Lower lobe of right lung (tissue), 2 donors: ENCODE measurements at places on chromosomes 12 and 14. TPM values are rescaled to one million over a fixed set of nuclear protein-coding genes. Genes with fewer than 3 reads are reported as not detected.
A peak's percentile ranks its signal among the peaks of the same experiment; 100 is the strongest.

TOMM20L gene
- total RNA-seq, result not detected

DNA sequence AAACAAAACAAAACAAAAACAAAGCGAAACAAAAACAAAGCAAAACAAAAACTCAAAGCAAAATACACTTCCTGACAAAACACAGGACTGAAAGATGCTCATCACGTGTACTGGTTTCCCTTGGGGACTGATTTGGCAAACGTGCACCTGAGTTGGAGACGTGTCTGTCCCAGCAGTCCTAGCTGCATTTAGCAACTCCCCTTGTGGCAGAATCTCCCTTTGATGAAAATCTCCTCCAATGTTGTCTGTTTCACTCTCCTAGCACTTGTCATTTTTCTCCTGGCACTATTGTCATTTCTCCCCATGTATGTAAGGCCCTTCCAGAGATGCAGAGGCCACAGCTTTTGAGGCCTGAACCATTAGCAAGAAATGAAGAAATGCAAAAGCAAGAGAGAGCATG, 6.8 kb upstream of the SLC24A4 start:
- no peak for DNase-seq
- peaks cover 2% of the 10 kb centered on the region for H3K27me3 ChIP-seq
- H3K27ac ChIP-seq, result no peak overlapping the region
- no peak overlapping the region for H3K4me3 ChIP-seq
- no peaks in the 10 kb centered on the region for H3K4me1 ChIP-seq

DNA sequence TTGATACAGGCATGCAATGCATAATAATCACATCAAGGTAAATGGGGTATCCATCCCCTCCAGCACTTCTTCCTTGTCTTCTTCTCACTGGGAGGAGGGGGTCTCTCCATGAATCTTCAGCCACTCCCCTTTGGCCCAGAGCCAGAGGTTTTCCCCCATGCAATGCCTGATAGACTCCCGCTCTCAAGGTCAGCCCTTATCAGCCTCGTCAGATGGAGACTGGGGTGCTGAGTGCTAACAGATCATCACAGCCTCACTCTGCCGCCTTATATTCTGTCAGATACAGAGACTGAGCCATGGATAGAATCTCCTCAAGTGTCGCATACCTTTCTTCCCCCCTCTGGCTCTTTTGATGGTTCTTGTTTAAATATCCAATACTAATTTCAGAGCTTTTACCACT, 503.1 kb downstream of the AACS start:
- no peak overlapping the region for H3K27ac ChIP-seq
- H3K27me3 ChIP-seq, result no peaks in the 10 kb centered on the region

SLC39A5 gene
- not detected for total RNA-seq

- H3K4me3 ChIP-seq, result no peak overlapping the region
- peaks cover 28% of the 10 kb centered on the region for H3K4me1 ChIP-seq
- no peaks in the 10 kb centered on the region for H3K36me3 ChIP-seq
- H3K27ac ChIP-seq, result no peak overlapping the region
Measured at GRCh38 chr12:130917607-130918006, 36.1 kb upstream of the ADGRD1 start.

- no peak overlapping the region for H3K4me3 ChIP-seq
- no peaks in the 10 kb centered on the region for H3K36me3 ChIP-seq
- H3K4me1 ChIP-seq, result no peaks in the 10 kb centered on the region
- DNase-seq, result no peak
- no peaks in the 10 kb centered on the region for H3K27me3 ChIP-seq
Measured at GRCh38 chr12:69431591-69432222, 38.5 kb upstream of the FRS2 start.

DNA sequence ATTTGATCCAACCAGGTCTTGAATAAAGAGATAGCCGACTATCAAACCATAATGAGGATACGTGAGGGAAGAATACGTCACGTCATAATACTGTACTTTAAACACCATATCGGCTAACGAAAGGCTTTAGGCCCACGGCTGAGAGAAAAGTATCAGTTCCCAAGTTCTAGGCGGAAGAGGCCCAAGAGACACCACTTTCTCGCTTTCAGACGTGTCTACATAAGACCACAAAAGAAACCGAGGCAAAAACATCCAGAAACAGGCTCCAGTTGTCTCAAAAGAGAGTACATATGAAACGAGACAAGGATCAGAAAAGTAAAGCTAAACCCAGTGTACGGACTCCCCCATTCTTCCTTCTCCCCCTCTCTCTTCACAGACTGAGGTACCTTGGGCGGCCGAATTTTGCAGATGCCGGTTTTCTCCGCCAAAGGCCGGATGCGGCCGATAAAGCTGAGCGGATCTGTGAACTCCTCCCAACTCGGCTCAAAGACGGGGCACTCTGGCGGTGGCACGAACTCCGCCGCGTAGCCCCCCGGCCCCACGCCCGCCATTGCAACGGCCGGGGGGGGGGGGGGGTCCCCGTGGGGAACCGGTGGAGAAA, 479 bp downstream of the KDM5A start:
- H3K4me1 ChIP-seq, result peaks cover 44% of the 10 kb centered on the region
- H3K36me3 ChIP-seq, result peaks cover 21% of the 10 kb centered on the region
- H3K4me3 ChIP-seq, result peak overlapping the region; percentile 92
- DNase-seq, result peak; percentile 55
- peak overlapping the region; percentile 95 for H3K27ac ChIP-seq

DNA sequence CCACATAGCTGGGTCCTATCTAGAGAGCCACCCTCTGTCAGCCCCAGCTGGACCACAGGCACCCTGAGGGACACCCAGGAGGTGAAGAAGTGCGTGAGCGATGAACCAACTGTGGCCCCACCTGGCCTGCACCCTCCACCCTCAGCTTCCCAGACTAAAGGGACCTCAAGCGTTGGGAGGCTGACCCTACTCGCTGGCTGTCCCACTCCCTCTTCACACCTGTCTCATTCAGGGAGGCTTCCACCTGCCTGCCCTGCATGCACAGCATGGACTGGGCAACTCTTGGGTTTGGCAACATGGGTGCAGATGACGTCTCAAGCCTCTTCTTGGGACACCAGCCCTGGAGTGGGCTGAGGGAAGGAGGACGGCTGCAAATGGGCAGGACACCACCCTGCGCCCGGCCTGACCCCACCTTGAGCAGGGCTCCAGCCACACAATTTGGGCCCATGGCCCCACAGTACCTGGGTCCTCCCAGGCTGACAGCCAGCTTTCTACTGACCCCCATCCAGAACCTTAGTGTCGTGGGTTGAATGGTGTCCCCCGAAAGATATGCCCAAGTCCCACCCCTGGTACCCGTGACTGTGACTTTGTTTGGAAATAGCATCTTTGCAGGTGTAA, 2.1 kb downstream of the TMEM179 start:
- DNase-seq, result no peak
- no peak overlapping the region for H3K4me3 ChIP-seq
- peaks cover 77% of the 10 kb centered on the region for H3K27me3 ChIP-seq
- H3K27ac ChIP-seq, result no peak overlapping the region

MYF5 gene
- not detected for total RNA-seq

DNA sequence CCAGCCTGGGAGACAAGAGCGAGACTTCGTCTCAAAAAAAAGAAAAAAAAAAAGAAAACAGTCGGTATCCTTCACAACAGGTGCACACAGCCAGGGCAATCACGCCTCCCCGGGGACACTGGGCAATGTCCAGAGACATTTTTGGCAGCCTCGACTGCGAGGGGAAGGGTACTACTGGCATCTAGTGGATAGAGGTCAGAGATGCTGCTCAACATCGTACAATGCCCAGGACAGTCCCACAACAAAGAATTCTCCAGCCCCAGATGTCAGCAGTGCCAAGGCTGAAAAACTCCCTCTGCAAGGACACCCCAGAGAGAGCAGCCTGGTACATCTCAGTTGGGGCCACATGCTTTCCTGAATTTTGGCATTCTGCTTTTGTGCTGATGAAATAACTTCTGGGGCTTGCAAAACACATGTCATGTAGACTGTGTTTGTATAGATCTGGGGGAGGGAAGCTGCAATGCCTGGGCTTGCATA, 21.5 kb downstream of the ALDH2 start:
- no peak for DNase-seq
- peaks cover 22% of the 10 kb centered on the region for H3K4me1 ChIP-seq
- H3K36me3 ChIP-seq, result peaks cover 97% of the 10 kb centered on the region
- H3K27ac ChIP-seq, result no peak overlapping the region

GRCh38 chr12:74119811-74120362, 417.7 kb upstream of the ATXN7L3B start:
- no peak overlapping the region for H3K4me3 ChIP-seq
- no peaks in the 10 kb centered on the region for H3K4me1 ChIP-seq
- no peak for DNase-seq
- H3K27me3 ChIP-seq, result no peaks in the 10 kb centered on the region
- no peaks in the 10 kb centered on the region for H3K36me3 ChIP-seq

ISM2 gene
- not detected for total RNA-seq

GMPR2 gene
- total RNA-seq, result 72.3 TPM

GRCh38 chr14:74333909-74334308, 14.4 kb upstream of the VRTN start:
- no peaks in the 10 kb centered on the region for H3K36me3 ChIP-seq
- H3K4me3 ChIP-seq, result no peak overlapping the region
- DNase-seq, result no peak
- H3K27ac ChIP-seq, result no peak overlapping the region
- no peaks in the 10 kb centered on the region for H3K27me3 ChIP-seq

MMP17 gene
- total RNA-seq, result 2.5 TPM

DNA sequence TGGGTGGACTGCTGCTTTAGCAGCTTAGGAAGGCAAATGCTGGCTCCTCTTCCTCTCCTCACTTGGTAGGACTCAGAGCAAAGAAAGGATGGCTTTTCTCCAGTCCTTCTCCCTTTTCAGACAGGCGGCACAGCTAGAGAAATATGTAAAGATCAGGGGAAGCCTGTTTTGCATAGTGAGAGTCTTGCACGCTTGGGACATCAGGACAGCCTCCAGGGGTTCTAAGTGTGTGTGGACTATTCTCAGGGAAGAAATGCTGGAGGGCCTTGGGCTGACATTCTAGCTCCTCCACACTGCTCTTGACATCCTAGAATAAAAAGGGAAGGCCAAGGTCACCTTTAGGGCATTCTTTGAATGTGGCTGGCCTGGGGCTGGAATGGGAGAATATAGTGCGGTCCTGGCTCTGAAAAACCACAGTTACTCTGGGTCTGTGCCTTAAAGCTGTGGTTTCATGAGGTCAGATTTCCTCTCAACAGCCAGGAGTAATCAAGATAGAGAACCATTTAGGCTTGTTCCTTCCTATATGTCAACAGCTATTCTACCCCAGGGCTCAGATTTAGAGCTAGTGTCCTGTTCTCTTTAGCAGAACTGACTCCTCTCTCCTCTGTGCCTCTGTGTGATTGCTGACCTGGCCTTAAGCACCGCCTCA, 24.3 kb downstream of the CMA1 start:
- no peaks in the 10 kb centered on the region for H3K36me3 ChIP-seq

DNA sequence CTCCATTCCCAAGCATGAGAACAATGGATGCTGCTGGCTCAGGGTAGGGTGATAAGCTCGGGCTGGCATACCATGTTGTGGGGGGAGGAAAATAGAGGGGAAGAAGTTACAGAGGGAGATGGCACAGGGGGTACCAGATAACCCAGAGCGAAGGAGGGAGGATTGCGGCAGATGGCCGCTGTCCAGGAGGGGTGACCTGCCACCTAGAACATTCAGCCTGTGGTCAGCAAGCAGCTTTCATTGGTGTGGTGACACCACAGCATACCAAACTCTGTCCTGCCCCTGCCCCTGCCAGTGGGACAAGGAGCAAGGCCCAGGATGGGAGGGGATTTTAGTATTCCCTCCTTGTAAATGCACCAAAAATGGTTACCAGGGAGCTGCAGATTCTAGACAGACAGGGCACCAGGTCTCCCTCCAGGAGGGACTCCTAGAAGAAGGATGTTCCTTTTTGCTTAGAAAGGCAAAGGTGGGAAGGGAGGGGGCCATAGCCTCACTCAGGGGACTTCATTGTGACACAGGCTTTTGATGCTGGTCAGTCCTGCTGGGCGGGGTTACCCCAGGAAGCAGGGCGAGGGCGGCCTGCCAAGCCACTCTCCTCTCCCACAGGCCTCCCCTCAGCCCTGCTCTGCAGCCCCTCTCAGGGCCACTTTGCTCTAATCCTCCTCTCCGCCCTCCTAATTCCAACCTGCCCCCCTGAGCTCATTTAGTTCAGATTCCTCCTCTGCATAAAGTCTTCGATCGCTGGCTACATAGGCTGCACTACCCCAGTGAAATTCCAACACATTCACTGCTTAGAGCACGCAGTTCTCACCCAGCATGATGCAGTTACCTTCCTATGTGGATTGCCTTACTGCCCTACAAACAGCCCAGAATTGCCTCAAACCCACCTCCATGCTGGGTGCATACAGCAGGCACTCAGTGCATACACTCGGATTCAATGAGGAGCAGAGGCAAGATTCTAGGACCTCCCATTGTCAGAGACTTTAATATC, 36.0 kb upstream of the PLEKHG6 start:
- H3K27ac ChIP-seq, result peak overlapping the region; percentile 76
- H3K27me3 ChIP-seq, result no peaks in the 10 kb centered on the region
- no peak overlapping the region for H3K4me3 ChIP-seq
